ENCODE measurements at places on chromosomes 11 and 22.

- DNase-seq = no peak
Observed at GRCh38 chr22:48415520-48415919, 1412.2 kb downstream of the BRD1 start.

DNA sequence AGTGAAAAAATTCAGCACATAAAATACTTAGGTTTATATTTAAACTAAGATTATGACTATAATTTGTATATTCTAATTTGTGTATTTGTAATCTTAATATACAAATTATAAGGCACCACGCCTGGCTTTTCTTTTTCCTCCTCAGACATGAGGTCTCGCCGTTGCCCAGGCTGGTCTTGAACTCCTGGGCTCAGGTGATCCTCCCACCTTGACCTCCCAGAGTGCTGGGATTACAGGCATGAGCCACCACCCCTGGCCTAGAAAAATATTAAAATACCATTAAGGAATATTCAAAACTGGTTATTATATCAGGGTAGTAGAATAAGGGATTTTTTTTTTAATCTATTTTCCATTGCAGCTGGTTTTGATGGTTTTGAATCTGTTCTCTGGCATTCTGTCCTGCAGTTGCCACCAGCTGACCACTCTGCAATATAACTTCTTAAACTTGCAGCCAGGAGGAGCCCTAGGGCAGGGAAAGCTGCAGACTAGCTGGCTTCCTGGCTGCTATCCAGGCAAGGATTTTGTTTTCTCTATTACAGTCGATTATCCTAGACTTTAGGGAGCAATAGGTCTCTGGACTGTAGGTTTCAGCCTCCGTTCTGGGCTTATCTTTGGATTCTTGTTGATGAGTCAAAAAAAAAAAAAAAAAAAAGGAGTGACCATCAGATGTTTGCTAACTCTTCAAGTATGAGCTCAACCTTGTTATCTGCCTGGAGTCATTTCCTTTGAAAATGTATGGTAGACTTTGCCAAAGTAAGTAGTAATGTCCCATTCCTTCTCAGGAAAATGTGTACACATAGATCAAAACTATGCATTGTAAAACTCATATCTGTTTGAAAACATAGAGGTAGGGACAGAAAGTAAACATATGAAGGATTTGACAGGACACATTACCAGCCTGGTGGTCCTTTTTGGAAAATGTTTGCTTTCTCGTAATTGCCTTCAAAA is 13.2 kb downstream of the POLA2 start:
- DNase-seq = peak; percentile 75

- DNase-seq = no peak
Observed at GRCh38 chr11:14872032-14872431, 20.0 kb downstream of the CYP2R1 start.

DNA sequence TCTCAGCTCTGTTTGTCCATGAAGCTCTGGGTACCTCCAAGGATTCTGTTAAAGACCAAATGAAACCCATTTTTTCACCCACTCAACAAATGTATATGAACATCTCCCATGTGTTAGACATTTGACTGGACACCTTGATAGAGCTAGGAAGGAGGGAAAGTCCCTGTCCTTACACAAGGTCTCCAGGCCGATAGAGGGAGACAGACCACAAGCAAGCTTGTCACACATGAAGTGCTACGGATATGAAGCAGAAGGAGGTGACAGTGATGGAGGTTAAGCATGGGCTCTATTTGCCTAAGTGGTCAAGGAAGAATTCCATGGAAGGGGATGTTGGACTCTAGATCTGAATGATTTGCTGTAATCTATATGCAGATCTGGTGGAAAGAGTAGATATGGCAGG is 138.5 kb downstream of the MYO18B start:
- no peak for DNase-seq

- DNase-seq = no peak
Observed at GRCh38 chr11:15016200-15016599, 44.0 kb upstream of the CALCA start.

- DNase-seq = no peak
Observed at GRCh38 chr11:104713401-104713800, 184.9 kb downstream of the CASP12 start.

- DNase-seq = no peak
Observed at GRCh38 chr11:1630271-1630670, 696 bp downstream of the KRTAP5-5 start.

DNA sequence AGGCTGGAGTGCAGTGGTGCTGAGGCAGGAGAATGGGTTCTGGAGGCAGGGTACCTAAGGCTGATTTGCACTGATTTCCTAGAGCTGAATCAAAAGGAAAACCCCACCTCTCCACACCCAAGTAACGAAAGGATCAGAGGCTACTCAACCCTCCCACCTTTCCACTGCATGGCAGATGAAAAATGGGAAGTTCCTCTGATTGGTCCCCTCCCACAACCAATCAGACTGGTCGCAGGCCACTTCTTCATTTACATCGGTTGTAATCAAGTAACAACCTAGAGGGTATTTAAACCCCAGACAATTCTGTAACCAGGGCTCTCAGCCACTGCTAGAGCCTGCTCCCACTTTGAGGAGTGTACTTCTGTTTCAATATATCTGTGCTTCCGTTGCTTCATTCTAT is 18.6 kb upstream of the PARVB start:
- peak; percentile 7 for DNase-seq

- DNase-seq = no peak
Observed at GRCh38 chr11:80096736-80097135, 655.9 kb upstream of the TENM4 start.

DNA sequence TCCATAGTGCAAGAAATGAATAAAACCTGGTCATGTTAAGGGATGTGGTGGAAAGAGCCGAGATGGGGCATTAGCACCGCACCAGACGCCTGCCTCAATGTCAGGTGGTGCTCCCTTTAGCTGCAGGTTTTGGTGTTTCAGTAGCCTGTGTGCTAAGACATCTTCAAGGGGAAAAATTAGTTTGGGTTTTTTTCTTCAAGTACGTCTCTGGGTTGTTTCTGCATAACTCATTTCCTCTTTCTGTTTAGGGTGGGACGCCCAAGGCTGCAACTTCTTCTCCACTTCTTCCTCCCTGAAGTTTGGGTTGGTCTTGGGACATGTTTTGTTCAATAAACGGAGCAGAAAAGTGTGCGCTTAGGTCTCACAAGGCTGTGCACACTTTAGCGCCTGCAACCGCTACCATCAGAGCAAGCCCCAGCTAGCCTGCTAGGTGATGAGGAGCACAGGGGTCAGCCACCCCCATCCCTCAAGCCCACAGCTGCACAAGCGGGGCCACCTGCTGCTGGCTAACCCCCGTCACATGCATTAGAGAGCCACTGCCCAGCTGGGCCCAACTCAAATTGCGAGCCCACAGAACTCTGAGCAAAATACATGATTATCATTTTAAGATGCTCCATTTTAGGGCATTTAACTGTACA is 1495.7 kb downstream of the TBC1D22A start:
- no peak for DNase-seq

DNA sequence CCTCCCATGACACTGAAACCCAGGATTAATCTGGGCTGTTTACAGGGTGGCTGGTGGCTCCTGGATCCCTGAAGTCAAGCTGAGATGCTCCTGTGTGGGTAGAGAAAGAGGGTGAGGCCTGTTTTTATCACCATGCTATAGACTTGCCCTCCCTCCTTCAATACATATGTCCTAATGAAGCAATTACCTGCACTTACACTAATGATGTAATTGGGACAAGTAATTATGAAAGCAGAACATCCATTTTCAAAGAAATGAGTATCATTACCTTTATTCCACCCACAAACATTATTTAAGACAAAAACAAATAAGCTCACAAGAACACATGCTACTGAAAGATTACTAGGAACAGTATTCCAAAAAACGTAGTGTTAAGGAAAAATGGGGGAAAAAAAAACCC is 64.3 kb upstream of the CHRM4 start:
- DNase-seq = no peak

- no peak for DNase-seq
Observed at GRCh38 chr22:50009251-50009650, 3.3 kb downstream of the IL17REL start.

DNA sequence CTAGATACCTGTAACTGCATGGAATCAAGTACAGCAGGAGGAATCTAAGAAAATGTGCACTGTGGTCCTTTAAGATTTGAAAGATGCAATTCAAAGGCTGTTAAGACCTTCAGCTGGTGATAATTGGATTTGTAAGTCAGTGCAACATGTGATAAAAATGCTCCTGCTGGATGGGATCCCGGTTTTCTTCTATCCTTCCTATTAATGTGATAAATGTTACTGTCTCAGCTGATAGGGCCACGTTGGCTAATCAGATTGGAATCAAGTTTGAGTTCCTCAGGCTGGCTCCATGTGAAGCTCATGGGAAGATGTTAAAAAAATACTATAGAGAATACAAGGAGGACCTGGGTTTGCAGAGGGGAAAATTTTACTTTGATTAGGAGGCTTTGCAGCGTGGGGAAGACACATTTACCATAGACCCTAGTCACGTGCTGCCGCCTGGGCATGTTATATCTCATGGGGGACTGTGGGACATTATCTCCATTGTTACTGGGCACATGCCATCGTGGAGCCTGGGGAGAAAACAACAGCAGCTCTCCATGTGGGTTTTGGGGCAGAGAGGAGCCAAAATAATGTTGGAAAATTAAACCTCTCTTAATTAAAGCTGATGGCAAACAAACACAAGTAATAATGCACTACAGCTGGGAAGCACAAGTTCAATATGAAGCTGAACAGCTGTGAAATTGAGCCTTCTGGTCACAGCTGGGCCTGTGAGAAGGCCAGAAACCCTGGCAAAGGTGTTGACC is 652.5 kb downstream of the NTM start:
- DNase-seq = no peak
